KBM-7 (cell line): ENCODE measurements at places on chromosomes 5 and 9.

DNA sequence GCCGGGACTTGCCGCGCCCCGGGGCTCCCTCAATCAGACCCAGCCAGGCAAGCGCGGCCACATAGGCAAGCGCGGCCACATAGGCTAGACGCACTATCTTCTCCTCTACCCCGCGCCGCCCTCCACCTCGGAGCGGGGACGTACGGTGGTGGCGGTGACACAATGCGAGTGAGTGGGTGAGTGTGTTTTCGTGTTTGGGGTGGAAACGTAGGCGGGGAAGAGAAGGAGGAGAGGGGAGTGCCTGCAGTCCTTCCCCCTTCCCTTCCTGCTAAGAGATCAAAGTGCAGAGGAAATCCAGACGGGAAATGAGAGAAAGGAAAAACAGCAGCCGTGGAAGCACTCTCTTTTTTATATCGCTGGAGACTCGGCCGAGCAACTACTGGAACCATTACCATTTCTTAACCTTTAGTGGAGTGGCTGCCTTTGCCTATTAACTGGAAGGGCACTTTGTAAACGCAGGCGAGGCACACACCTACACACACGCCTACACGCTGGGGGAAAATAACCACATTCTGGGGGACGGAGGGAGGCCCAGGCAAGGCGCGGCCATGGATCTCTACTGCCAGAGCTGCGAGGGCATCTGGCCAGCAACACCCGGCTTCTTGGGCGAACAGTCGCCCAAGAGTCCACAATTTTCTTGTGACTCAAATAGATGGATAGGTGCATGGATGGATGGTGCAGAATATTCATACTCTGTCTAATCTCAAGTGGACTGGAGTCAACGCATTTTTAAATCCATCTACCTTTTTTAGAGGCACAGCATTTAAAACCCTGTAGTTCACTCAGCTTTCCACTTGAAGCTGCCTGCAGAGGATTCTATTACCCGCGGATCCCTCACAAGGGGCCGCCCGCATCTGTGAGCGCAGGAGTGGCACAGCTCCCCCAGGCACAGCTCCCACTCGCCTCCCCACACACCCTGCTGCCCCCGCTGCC is 2.1 kb downstream of the EDIL3 start:
- no peak for DNase-seq

- DNase-seq = no peak
Measured at GRCh38 chr5:115241881-115242642, 20.6 kb downstream of the PGGT1B start.

- no peak for DNase-seq
Measured at GRCh38 chr9:109011231-109011671, 2.0 kb downstream of the CTNNAL1 start.

GRCh38 chr5:58043032-58043945 is 416.6 kb downstream of the PLK2 start:
- no peak for DNase-seq

DNA sequence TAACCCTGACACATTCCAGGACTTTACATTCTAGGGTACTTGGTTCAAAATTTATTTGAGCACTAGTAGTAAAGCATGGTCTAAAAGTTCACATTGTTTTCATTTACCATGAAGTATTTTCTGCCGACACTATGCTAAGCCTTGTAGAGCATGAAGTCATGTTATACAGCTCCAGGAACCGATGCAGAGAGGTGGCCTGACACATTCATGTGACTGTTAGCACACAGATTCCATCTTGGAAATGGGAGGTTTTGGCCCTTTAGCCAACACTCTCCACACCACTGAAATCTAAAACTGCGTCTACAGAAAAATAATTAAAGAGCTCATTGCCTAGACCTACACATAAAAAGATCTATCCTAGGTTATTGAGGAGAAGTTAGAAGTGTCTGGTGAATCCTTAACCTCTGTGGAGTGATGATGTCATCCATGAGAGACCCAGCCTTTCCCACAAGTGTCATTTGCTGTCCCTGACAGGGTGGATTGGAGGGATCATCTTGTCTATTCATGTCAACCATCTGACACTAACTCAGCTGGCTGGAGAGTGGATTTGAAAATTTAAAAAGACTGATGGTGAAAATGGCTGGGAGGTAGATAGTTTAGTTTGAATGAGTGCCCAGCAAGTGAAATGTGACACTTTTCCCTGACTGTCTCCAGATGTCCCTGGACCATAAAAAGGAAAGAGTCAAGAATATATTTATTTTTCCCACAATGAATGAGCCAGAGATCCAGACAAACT is 1.3 kb downstream of the RANBP3L start:
- DNase-seq = no peak

DNA sequence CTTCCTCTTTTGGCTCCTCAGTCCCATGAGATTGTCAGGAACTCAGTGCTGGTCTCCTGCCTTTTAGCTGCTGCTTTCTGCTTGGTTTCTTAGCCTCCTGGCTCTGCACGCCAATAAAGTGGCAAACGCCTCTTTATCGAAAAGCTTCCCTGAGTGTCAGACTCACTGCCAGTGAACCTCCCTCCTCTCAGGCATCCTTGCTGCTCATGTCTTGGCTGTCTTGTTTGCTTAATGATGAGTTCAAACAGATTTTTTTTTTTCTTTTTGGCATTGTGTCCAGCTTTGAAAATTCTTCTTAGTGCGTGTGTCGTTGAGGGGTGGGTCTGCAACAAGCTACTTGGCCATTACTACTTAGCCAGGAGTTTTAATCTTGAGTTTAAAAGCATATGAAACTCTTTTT is 14.9 kb downstream of the RASGRF2 start:
- DNase-seq = no peak

DNA sequence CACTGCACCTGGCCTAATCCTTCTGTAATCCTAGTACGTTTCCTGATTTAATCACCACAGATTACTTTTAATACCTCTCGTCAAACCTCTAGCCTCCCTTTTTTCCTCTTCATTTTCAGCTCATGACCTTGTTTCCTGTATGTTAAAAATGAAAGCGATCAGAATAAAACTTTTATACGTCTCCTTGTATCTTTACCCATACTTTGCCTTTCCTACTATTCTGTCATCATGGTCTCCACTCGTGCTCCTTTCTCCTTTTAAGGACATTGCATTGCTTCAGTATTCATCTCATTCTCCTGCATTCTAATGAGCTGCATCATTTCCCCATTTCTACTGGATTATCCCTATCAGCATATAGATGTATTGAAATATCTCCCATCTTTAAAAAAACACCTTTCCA is 8.5 kb downstream of the CDC42SE2 start:
- DNase-seq = no peak
